ENCODE measurements at places on chromosomes 6 and 20. TPM values are rescaled to one million over a fixed set of nuclear protein-coding genes. Genes with fewer than 3 reads are reported as not detected.

DNA sequence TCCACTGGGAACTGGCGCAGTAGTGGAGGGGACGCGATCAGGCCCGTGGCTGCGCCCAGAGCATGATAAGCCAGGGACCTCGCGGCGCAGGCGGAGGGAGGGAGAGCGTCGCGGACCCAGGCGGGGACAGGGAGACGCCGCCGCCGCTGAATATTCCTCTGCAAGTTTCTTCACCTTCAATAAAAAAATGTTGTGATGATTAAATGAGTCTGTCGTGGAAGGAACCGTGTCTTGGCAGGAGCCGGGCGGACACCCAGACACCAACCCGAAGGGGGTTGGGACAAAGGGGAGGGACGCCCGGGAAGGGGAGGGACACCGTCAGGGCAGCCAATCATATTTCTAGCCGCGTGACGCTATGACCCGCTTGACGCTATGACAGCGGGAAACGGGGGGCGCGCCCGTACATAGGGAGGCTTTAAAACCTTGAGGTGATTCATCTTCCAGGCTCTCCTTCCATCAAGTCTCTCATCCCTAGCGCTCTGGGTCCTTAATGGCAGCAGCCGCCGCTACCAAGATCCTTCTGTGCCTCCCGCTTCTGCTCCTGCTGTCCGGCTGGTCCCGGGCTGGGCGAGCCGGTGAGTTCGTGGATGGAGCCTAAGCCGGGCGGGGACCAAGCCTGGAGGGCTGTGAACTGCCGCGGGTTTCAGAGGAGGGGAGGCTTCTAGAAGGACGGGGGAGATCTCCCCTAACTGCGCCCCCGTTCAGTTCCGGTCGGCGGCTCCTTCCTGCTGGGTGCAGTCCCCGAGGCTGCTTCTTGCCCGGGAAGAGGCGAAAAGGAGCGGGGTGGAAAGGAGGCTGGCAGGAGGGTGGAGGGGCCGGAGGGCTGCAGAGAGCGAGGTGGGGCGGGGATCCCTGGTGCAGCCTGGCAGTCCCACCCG lies at the start of gene ULBP2:
TSS of gene ULBP2 (plus strand) at position 432 of the 878 bp plus-strand sequence. CDS start at position 491, 59 bp downstream.
- peak; percentile 82 for DNase-seq

GRCh38 chr6:156694679-156695078 lies 82.5 kb upstream of the ARID1B start:
- no peak for DNase-seq

- no peak for DNase-seq
These were observed 32.2 kb upstream of the OCSTAMP start for GRCh38 chr20:46582648-46583047.

GRCh38 chr20:11140359-11140758 lies 466.6 kb upstream of the JAG1 start:
- no peak for DNase-seq

DNA sequence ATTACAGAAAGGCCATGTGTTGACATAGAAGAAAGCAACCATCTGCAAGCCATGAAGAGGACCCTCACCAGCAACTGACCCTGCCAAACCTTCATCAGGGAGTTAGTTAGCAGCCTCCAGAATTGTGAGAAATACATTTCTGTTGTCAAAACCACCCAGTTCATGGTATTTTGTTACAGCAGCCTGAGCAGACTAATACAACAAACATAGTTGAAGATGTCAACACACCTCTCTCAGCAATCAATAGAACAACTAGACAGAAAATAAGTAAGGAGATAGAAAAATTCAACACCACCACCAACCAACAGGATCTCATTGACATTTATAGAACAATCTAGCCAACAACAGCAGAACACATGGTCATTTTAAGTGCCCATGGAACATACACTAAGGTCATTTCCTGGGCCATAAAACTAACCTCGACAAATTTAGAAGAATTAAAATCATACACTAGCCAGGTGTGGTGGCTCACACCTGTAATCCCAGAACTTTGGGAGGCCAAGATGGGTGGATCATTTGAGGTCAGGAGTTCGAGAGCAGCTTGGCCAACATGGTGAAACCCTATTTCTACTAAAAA lies 32.7 kb downstream of the TCP11 start:
- no peak for DNase-seq

DNA sequence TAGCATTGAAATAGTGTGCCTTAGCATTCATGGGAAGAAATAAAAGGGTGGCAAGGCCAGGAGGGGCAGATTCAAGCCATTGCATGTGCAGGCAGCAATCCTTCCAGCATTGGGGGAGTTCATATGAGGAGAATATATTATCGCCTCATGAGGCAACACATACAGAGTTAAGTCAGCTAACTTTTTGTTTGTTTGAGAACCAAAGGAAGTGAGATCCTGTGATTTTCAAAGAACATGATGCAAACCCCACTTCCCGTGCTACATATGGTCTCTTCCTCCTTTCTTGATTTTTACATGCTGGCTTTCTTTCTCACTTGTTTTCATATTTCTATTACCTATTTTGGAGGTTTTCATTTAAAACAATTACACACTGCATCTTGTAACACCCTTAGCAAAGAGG lies 579.7 kb upstream of the ARID1B start:
- no peak for DNase-seq

- no peak for DNase-seq
These were observed 1.1 kb downstream of the DOP1A start for GRCh38 chr6:83068616-83069015.

DNA sequence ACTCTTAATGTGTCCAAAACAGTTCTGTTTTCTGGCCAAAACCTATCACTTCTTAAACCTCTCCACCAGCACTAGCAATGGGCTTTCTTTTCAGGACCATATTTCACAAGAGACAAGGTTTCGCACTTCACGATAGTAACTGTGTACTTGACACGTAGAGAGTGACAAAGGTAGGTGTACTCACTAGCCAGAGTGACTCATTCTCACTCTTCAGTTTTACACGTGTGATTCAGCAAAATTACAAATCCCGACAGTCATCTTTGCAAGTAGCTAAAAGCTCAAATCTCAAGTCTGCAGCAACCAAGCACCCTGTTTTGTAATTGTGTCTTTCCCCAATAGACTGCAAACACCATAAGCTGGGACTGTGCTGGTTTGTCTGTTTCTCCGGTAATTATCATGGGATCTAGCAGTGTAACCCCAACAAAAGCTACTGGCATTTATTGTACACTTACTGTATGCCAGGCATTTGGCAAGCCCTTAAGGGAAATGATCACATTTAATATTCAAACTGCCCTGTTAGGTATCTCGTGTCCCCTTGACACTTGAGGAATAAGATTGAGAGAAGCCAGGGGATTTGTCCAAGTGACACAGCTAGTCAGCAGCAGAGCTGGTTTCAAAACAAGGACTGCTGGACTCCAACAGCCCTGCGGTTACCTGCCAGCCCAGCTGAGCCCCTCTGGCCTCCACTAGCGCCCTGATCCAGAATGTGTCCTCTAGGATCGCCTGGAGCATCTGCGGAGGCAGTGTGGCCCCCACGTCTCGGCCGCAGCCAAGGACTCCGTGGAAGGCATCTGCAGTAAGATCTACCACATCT lies 9.9 kb downstream of the PCIF1 start:
- no peak for DNase-seq

DNA sequence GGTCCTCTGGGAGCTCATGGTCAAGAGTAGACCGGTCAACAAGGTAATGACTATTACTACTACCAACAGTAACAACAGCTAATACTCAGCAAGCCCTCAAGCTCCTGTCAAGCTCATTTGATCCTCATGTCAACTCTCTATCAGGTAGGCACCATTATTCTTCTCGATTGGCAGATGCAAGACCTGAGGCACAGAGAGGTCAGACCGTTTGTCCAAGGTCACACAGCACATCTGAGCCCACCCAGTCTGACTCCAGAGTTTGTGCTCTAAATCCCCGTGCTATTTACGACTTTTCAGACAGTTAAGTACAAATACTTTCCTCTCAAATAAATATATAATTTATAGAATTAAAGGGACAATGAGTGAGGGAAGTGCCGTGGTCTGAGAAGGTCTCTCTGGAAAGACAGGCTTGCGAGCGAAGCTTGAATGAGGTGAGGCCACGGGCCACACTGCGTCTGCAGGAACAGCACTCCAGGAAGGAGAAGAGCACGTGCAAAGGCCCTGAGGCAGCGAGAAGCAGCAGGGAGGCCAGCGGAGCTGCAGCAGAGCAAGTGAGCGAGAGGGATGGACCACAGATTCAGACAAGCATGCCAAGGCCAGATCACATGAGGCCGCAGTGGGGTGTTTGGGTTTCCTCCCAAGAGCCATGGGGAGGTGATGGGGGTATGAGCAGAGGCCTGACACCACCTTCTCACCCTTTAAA lies 117.3 kb downstream of the PREX1 start:
- DNase-seq = no peak

DNA sequence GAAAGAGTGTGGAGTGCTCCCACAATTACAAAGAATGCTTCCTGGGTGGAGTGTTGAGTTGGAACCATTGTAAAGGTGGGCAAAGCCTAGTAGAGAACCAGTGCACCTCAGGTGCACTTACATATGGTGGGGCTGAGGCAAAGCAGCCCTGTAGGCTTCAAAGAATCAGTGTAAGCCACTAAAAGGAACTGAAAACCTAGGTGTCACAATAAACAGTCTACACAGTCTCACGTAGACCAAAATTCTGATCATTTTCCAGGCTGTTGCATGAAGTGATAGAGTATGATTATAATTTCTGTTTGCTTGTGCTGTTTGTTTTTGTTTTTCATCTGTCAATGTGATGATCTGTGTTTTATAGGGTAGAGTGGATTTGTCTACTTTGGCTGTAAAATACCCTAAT lies 2.8 kb downstream of the ABT1 start:
- DNase-seq = no peak

DNA sequence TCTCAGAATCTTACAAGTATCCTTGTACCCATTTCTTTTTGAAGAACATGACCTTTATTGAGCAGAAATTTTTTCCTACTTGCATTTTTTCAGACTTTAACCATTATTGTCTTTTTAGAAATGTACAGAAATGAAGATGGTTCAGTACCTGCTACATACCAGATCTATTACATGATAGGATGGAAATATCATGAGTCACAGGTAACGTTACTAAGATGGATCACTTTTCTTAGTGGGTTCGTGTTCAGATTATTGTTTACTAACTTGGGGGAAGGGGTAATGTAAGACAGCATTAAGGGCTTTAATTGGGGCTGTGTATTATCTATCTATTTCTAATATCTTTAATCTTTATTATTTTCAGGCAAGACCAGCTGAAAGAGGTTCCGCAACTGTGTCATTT lies 31.9 kb downstream of the NDUFAF5 start:
- no peak for DNase-seq

GRCh38 chr6:95142661-95143335 lies 434.5 kb upstream of the MANEA start:
- DNase-seq = no peak

- DNase-seq = no peak
These were observed 39.5 kb downstream of the GRM4 start for GRCh38 chr6:34106421-34106820.

GRCh38 chr6:24321538-24322162 lies 36.2 kb downstream of the DCDC2 start:
- no peak for DNase-seq

DNA sequence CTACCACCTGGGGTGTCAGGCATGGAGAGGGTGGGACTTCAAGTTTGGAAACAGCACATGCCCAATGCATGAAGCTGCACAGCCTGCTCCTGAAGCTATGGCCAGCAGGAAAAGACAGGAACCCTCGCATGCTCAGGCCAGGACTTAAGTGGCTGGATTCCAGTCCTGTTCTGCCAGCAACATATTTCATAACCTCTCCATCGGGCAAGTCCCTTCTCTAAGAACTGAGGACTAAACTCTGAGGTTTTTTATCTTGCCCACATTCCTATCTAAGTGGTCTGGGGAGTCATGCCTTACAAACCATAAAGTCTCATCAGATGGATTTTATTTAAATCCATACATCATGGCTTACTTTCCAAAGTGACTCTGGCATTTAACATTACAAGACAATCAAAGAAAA lies 27.5 kb upstream of the AGPAT4 start:
- peak; percentile 15 for DNase-seq

DNA sequence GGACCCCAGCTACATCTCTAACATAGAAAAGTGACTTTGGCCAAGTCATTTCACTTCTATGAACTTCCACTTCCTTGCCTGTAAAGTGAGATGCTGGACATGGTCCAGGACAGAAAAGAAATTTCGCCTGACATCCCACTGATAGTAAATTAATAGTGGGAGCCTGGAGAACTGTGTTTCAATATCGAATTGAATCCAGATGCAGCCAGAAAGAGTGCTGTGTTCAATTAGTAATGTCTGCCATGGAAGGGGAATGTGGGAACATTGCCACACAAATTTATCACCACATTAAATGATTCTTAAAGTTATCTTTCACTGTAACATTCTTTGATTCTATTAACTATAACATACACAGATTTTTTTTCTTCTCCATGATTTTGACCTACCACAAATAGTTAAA lies 255.0 kb downstream of the HACE1 start:
- DNase-seq = no peak

DNA sequence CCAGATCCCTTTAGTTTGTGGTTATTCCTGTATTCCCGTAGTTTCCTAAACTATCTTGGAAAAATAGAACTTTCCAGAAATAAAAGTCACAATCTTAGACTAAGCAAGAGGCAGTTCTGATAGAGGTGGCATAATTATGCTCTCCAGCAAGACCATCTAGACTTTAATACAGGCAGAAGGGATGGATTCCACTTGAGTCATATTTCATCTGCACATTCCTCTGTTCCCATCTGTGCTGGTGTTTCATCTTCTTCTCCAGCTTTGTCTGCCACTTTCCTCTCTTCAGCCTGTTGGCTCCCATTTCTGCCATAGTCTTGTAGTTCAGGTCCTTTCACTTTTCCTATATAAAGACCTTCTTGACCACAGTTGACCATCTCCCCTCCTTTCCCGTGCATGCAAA lies 102.9 kb downstream of the SOBP start:
- no peak for DNase-seq

GRCh38 chr6:2116496-2116895 lies 128.9 kb downstream of the GMDS start:
- no peak for DNase-seq

DNA sequence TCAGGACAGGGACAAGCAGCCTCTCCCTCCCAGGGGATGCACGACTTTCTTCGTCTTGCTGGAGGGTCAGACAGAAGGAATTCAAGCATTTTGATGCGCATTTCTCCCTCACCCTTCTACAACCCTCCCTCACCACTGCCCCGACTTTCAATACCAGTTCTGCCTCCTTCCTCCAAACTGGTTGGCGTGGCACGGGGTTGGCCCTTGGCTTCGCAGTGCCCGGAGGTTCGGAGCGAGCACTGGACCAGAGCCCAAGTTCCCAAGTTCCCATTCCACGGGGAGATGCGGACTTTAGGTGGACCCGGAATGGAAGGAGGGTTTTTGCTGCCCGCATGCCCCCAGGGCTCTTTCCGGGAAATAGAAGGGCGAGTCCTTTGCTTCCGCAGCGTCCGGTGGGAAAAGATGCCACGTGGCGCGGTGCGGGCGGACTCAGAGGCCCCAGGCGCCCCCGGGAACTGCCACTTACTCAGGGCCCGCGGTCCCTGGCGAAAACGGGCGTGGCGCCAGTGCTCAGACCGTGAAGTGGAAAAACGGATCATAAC lies 8.0 kb upstream of the LAMP5 start:
- no peak for DNase-seq

GRCh38 chr6:34447910-34448309 lies 18.0 kb upstream of the PACSIN1 start:
- no peak for DNase-seq

GRCh38 chr6:146289816-146290588 lies 253.6 kb upstream of the RAB32 start:
- no peak for DNase-seq

Gene HTR1E
- 0.51 TPM for polyA plus RNA-seq

Gene PERP
- polyA plus RNA-seq = 28.6 TPM

Gene MAVS
- polyA plus RNA-seq = 25.7 TPM

Gene TSBP1
- polyA plus RNA-seq = 0.47 TPM

Gene ZNF292
- 58.9 TPM for polyA plus RNA-seq

Gene SIRPA
- polyA plus RNA-seq = 12.0 TPM

Gene ADNP
- polyA plus RNA-seq = 92.4 TPM

Gene BPHL
- 43.1 TPM for polyA plus RNA-seq

Gene OSBPL2
- polyA plus RNA-seq = 25.8 TPM

Gene RCAN2
- polyA plus RNA-seq = 3.3 TPM

Measured in right lung (tissue), 10 donors.